ENCODE measurements at places on chromosomes 2 and 18. TPM values are rescaled to one million over a fixed set of nuclear protein-coding genes. Genes with fewer than 3 reads are reported as not detected.

Gene RAX
- total RNA-seq, result not detected

Gene FBXO36
- 0.58 TPM for total RNA-seq

Gene UGT1A7
- not detected for total RNA-seq

Gene REL
- total RNA-seq, result 5.0 TPM

- DNase-seq, result no peak
- H3K27ac ChIP-seq, result no peak overlapping the region
- H3K4me3 ChIP-seq, result no peak overlapping the region
- H3K27me3 ChIP-seq, result no peaks in the 10 kb centered on the region
- H3K36me3 ChIP-seq, result no peaks in the 10 kb centered on the region
Measured at GRCh38 chr18:26911840-26912239, 46.3 kb upstream of the AQP4 start.

DNA sequence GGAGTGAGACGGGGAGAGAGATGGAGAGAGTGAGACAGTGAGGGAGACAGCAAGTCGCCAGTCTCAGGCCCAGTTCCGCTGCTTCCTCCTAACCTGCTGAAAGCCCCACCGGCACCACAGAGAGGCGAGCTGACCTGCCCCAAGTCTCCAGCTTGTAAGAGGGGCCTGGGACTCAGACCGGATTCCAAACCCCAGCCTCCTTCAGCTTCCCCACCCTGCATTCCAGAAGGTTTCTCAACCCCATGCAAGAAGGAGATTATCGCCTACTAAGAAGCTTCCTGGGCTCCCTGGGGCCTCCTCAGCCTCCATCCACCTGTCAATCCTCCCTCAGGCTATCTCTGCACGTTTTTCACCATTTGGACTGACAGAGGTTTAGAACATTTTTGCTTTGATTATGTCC lies 173.1 kb upstream of the RAB6C start:
- no peak overlapping the region for H3K27ac ChIP-seq
- H3K36me3 ChIP-seq, result no peaks in the 10 kb centered on the region
- no peak overlapping the region for H3K4me3 ChIP-seq
- DNase-seq, result no peak
- no peaks in the 10 kb centered on the region for H3K4me1 ChIP-seq
- H3K27me3 ChIP-seq, result peaks cover 89% of the 10 kb centered on the region

DNA sequence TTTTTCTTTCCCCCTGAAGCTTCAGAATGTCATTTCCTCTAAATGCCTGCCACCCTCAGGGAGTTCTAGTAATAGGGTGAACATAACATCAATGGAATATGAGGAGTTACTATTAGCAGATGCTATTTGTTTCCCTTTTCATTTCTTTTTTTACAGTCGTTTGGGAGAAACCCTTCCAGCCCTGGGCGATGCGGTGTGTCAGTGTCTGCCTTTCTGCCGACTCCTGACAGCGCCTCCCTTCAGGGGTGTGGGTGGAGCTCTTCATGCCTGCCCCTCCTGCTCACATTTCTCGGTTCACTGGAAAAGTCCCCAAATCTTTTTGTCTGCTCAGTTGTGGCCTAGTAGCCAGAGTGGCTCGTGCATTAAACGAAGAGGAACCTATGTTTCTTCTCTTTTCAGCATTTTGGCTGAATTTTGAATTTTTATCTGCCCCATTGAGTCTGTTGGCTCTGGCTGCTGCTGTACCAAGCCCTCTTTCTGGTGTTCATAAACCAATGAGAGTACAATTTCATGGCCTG lies 72.3 kb downstream of the FMNL2 start:
- H3K4me1 ChIP-seq, result peaks cover 70% of the 10 kb centered on the region
- H3K27me3 ChIP-seq, result no peaks in the 10 kb centered on the region
- peak overlapping the region; percentile 70 for H3K27ac ChIP-seq
- peak; percentile 33 for DNase-seq

GRCh38 chr2:17557596-17557995 lies 17.1 kb downstream of the VSNL1 start:
- no peak for DNase-seq
- H3K4me3 ChIP-seq, result no peak overlapping the region
- peaks cover 6% of the 10 kb centered on the region for H3K27me3 ChIP-seq
- peaks cover 4% of the 10 kb centered on the region for H3K4me1 ChIP-seq
- H3K36me3 ChIP-seq, result no peaks in the 10 kb centered on the region

GRCh38 chr2:98455494-98455976 lies 10.9 kb downstream of the INPP4A start:
- no peaks in the 10 kb centered on the region for H3K36me3 ChIP-seq
- H3K4me1 ChIP-seq, result peaks cover 67% of the 10 kb centered on the region
- no peak overlapping the region for H3K4me3 ChIP-seq
- H3K27ac ChIP-seq, result no peak overlapping the region

DNA sequence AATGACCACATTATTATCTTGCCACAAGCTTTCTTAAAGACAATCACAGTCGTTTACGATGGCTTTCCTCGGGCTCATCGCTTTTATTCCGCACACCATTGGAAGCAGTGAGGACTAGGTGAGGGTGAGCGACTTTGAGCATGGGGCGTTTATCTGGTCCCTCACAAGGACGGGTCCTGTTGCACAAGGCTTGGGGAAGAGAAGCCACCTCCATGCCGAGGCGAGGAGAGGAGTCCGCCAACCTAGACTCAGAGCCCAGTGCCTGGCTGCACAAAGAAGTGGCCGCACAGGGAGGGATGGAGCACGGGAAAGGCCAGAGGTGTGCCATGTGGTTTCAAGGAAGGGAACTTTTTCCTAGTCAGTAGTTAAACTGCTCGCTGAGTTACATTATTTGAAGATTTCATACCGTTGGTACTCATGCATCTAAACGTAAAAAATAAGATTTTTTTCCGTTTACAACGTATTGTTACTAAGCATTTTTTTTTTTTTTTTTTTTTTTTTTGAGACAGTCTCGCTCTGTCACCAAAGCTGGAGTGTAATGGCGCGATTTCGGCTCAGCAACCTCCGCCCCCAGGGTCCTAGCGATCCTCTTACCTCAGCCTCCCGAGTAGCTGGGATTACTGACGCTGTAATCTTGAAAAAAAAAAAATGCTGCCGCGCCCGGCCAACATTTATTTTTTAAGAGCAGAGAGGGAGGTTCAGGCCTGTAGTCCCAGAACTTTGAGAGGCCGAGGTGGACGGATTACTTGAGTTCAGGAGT lies 849 bp upstream of the CYP27C1 start:
- H3K36me3 ChIP-seq, result no peaks in the 10 kb centered on the region
- H3K27me3 ChIP-seq, result peaks cover 95% of the 10 kb centered on the region
- no peak overlapping the region for H3K27ac ChIP-seq
- no peak for DNase-seq

DNA sequence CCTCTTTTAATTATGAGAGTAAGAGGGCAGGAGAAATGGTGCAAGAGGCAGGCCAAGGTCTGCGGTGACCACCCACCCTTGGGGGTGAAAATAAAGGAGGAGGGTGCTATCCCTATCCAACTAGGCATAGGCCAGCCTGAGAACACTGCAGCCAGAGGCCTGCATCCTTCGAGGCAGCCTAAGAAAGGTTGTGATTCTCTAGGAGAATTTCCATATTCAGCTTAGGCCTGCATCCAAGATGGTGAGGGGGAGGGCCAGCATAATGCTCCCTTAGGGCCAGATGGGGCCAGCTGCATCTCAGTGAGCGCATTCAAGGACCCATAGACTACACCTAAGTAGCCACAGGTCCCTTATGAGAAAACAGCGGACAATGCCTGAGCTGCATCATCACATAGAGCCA lies 3.5 kb upstream of the UPP2 start:
- H3K36me3 ChIP-seq, result no peaks in the 10 kb centered on the region
- no peaks in the 10 kb centered on the region for H3K4me1 ChIP-seq
- no peak overlapping the region for H3K27ac ChIP-seq
- no peaks in the 10 kb centered on the region for H3K27me3 ChIP-seq
- no peak overlapping the region for H3K4me3 ChIP-seq
- no peak for DNase-seq

DNA sequence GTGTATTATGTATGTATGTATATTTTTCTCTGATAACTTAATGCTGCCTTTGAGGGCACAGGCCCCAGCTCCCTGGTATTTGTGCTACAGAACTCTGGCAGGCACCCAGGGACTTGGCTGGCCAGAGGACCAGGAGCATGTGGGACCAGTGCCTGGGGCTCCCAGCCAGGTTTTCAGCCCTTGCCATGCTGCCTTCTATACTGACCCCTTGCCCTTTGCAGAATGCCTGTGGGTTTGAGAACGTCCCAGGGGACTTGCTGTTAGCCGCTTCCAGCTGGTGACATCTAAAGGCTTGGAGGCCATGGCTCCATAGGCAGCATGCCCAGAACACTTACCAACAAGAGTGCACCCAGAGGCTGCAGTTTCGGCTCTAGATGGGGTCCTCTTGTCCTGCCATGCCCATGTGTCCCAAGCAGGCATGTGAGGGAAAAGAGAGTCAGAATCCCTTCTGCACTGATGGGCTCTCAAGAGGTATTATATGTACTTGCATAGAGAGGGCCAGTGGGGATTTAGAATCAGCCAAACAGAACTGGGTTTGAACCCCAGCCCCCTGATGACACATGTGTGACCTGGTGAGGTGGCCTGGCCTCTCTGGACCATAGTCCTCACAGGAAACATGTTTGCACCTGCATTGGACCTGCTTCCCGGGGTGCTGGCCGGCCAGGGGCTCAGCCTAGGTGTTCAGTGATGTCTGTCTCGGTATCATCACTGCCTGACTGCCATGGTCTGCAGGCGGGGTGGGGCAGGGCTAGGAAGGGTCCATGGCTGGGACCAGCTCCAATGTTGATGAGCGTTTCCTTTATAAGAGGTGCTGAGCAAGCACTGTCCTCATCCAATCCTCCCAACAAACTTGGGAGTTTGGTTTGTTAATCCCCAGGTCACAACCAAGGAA lies 119.2 kb upstream of the FHL2 start:
- H3K36me3 ChIP-seq, result no peaks in the 10 kb centered on the region
- H3K4me1 ChIP-seq, result peaks cover 69% of the 10 kb centered on the region
- peak; percentile 87 for DNase-seq
- peak overlapping the region; percentile 15 for H3K4me3 ChIP-seq
- H3K27ac ChIP-seq, result peak overlapping the region; percentile 92

DNA sequence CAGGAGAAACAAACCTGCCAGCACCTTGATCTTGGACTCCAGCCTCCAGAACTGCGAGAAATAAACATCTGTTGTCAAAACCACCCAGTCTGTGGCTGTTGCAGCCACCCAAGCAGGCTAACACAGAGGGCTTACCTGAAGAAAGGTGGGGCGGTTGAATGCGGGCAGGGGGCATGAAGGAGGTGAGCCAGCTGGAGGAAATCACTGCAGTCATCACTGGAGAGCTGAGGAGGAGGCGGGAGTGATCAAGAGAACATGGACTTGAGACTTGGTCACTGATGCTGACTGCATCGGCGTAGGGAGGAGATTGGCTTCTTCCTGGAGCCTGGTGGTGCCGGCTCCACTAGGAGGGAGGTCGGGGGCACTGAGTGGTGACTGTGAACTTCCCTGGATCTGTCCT lies 14.6 kb upstream of the ARMC9 start:
- no peak for DNase-seq
- H3K4me3 ChIP-seq, result no peak overlapping the region
- no peak overlapping the region for H3K27ac ChIP-seq
- H3K4me1 ChIP-seq, result peaks cover 48% of the 10 kb centered on the region
- H3K36me3 ChIP-seq, result no peaks in the 10 kb centered on the region

- no peak overlapping the region for H3K27ac ChIP-seq
- no peaks in the 10 kb centered on the region for H3K27me3 ChIP-seq
- no peak for DNase-seq
Measured at GRCh38 chr18:59040770-59041148, 98.9 kb upstream of the SEC11C start.

- H3K4me3 ChIP-seq, result no peak overlapping the region
- H3K27ac ChIP-seq, result no peak overlapping the region
- no peak for DNase-seq
Measured at GRCh38 chr2:236940916-236941520, 144.7 kb upstream of the COPS8 start.

- no peaks in the 10 kb centered on the region for H3K36me3 ChIP-seq
- H3K4me1 ChIP-seq, result no peaks in the 10 kb centered on the region
- no peak for DNase-seq
- no peaks in the 10 kb centered on the region for H3K27me3 ChIP-seq
- H3K27ac ChIP-seq, result no peak overlapping the region
Measured at GRCh38 chr2:38464971-38465788, 88.1 kb upstream of the ATL2 start.

- peaks cover 72% of the 10 kb centered on the region for H3K36me3 ChIP-seq
- H3K4me3 ChIP-seq, result no peak overlapping the region
- DNase-seq, result no peak
- no peaks in the 10 kb centered on the region for H3K27me3 ChIP-seq
- H3K4me1 ChIP-seq, result peaks cover 41% of the 10 kb centered on the region
Measured at GRCh38 chr2:65097844-65098243, 32.1 kb downstream of the RAB1A start.

GRCh38 chr2:77864426-77864825 lies 342.2 kb upstream of the LRRTM4 start:
- H3K4me3 ChIP-seq, result no peak overlapping the region
- no peaks in the 10 kb centered on the region for H3K36me3 ChIP-seq
- no peak overlapping the region for H3K27ac ChIP-seq
- DNase-seq, result no peak

GRCh38 chr2:47535996-47536395 lies 133.0 kb downstream of the MSH2 start:
- H3K27ac ChIP-seq, result no peak overlapping the region
- no peaks in the 10 kb centered on the region for H3K36me3 ChIP-seq
- H3K27me3 ChIP-seq, result no peaks in the 10 kb centered on the region
- no peak overlapping the region for H3K4me3 ChIP-seq

- no peak for DNase-seq
- no peaks in the 10 kb centered on the region for H3K27me3 ChIP-seq
- H3K27ac ChIP-seq, result no peak overlapping the region
- H3K4me3 ChIP-seq, result no peak overlapping the region
Measured at GRCh38 chr2:237195396-237196120, 109.9 kb downstream of the COPS8 start.

GRCh38 chr2:86364894-86365293 lies 27.5 kb upstream of the REEP1 start:
- H3K27ac ChIP-seq, result no peak overlapping the region
- no peak overlapping the region for H3K4me3 ChIP-seq
- no peak for DNase-seq
- H3K36me3 ChIP-seq, result no peaks in the 10 kb centered on the region
- H3K4me1 ChIP-seq, result peaks cover 19% of the 10 kb centered on the region
